Stimulated activated CD4-positive, alpha-beta T cell treated with anti-CD3 and anti-CD28 coated beads, Interleukin-15, amount 100 ng/mL, for 24 hours (primary cell): ENCODE measurements at places on chromosomes 4 and X.
A peak's percentile ranks its signal among the peaks of the same experiment; 100 is the strongest.

- DNase-seq: peak; percentile 21
Observed at GRCh38 chrX:39907964-39908661, 189.6 kb downstream of the BCOR start.

GRCh38 chrX:17374619-17375366, at the start of gene NHS:
TSS of gene NHS (plus strand) at chrX:17375200. CDS start at chrX:17375758, 558 bp downstream.
- peak; percentile 33 for DNase-seq

- DNase-seq: peak; percentile 65
Observed at GRCh38 chrX:154541896-154542722, 4.5 kb downstream of the G6PD start.

DNA sequence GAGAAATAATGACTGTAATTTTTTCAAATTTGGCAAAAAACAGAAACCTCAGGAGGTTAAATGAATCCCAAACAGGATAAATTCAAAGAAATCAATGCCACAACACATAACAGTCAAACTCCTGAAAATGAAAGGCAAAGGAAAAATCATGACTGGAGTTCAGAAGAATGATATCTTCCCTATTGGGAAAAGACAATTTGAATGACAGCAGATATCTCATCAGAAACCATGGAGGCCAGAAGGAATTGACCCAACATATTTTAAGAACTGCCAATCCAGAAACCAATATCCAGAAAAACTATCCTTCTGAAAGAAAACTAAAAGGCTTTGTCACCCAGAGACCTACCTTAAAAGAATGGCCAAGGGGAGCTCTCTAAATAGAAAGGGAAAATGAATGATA, 40.1 kb upstream of the MAMLD1 start:
- DNase-seq: no peak

- DNase-seq: peak; percentile 4
Observed at GRCh38 chrX:101191217-101191750, 28.3 kb upstream of the DRP2 start.

DNA sequence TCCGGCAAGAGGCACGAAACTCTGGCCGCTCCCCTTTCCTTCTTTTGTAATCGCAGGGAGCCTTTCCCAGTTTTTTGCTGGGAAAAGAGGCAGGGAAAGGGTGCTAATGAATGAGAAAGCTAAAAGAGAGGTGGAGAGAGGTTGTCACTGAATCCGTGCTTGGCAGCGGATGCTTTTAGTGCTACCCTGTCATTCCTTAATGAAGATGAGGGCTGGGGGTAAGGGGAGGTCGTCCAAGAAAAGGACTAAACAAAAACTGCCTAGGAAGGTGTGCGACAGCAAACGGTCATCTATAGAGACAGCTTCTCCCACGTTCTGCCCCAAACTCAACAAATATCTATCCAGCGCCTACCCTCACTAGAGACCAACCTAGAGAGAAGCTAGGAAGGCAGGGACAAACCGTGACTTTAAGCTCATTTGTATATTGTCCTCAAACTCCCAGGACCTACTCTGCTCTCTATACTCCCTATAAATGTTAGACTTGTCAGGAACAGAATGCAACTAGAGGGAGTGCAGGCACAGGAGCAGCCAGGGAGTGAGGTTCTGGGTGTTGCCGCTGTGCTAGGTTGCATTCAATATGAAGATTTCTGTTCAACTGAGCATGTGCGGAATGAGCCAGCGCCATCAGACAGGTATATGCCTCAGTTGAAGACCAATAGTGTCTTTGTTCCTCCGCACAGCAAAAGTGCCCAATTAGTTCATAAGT, 777 bp upstream of the CASK start:
- DNase-seq: peak; percentile 37

DNA sequence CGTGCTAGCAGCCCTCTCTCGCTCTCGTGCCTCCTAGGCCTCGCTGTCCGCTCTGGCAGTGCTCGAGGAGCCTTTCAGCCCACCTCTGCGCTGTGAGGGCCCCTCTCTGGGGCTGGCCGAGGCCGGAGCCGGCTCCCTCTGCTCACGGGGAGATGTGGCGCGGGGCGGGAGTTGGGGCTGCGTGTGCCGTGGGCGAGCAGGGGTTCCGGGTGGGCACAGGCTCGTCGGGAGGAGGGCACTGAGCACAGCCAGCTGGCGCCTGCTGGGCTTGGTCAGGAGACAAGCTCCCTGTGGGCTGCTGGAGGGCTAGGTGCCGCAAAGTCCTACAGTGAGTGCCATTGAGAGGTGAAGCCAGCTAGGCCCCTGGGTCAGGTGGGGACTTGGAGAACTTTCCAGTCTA, 994.5 kb downstream of the C4orf33 start:
- no peak for DNase-seq

DNA sequence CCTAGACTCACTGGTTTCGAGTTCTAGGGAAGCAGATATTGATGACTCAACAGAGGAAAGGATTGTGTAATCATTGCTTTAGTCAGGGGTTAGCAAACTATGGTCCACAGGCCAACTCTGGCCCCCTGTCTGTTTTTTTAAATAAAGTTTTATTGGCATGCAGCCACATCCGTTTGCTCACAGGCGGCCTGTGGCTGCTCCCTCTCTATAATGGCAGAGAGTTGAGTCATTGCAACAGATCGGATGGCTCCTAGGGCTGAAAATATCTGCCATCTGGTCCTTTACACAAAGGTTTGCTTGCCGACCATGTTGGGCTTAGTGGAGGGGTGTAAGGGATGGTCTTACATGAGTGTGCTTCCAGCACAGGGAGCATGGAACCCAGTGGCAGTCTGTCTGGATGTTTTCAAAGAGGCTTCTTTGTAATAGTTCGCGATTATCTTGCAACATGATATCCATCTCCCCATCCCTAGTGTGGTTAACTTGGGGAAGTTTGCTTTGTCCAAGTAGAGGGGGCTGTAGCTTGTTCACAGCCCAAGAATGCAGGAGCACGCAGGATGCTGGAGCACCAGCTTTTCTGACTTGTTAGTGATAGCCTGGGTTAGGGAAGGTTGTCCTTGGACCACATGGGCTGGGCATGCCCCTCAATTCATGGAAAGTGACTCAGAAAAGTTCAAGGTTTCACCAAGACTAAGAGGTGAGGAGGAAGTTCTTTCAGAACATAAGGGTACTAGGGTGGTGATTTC, 59.3 kb upstream of the CLDN34 start:
- DNase-seq: no peak

GRCh38 chr4:101000496-101000895, 346.8 kb downstream of the PPP3CA start:
- no peak for DNase-seq

DNA sequence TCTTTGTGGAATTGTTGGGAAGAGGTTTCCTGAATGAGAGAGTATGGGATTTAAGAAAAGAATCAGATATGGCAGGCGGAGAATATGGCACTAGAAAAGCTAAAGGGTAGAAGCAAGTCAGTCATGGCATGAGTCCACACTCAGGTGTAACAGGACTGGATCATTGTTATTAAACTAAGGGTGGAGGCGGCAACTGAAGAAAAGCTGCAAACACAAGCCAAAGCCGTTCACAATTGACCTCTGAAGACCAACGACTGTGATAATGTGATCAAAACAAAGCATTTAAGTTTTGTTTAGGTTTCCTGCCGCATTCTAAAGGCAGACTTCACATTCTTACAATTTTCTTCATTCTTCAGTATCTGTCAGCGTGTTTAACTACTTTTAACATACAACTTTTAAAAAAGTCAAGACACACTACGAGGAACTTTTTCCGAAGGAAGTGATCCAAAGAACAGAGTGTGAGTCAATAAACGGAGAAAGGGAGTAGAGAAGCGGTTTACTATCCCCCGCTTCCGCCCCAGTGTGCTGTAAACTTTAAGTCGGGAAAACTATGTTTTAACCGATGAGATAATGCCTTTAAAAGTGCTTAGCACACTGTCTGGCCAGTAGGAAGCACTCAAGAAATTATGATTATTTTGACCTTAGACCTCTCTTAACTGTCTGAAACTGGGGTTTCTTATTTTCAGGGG, 909 bp upstream of the SLAIN2 start:
- DNase-seq: peak; percentile 34

- peak; percentile 70 for DNase-seq
Observed at GRCh38 chrX:41265615-41266014, 68.3 kb upstream of the DDX3X start.

GRCh38 chr4:125750399-125750798, 435.6 kb downstream of the FAT4 start:
- no peak for DNase-seq

GRCh38 chrX:5876984-5877596, 351.6 kb downstream of the NLGN4X start:
- DNase-seq: no peak

DNA sequence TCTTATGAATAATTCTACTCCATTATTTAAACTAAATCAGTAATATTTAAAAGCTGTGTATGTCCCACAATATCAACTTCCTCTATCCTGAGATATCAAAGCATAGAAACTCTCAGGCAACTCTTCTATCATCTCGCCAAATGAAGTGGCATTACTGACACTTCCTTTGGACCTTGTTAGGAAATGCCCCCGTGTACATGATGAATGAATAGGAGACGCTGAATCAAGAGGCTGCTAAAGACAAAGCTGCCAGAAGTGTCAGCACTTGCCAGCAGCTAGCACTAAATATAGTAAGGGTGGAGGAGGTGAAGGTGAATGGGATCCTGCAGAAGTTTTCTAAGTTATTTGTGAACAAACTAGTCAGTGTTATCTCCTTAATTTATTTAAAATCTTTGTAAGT, 99.5 kb upstream of the BLTP1 start:
- DNase-seq: no peak

DNA sequence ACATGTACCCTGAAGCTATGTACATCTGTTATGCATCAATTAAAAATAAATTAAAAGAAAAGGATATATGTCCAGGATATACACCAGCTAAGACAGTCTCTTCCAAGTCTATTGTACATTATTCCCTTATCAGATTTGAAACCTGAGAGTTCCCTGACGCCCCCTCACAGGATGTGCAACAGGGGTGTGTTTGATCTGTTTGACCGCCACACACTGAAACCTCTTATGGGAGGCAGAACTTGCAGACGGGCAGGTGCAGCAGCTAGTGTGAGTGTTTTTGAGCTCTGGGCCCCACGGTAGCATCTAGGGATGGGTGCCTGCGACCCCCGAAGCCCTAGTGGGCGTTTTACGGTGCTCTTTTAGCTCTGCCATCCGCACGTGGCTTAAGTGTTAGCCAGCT, 4.7 kb downstream of the XG start:
- DNase-seq: no peak

- DNase-seq: no peak
Observed at GRCh38 chr4:61517144-61517543, 317.0 kb downstream of the ADGRL3 start.

GRCh38 chr4:185341377-185341776, 54.3 kb downstream of the LRP2BP start:
- DNase-seq: no peak

- no peak for DNase-seq
Observed at GRCh38 chr4:23654791-23655190, 235.1 kb downstream of the PPARGC1A start.

DNA sequence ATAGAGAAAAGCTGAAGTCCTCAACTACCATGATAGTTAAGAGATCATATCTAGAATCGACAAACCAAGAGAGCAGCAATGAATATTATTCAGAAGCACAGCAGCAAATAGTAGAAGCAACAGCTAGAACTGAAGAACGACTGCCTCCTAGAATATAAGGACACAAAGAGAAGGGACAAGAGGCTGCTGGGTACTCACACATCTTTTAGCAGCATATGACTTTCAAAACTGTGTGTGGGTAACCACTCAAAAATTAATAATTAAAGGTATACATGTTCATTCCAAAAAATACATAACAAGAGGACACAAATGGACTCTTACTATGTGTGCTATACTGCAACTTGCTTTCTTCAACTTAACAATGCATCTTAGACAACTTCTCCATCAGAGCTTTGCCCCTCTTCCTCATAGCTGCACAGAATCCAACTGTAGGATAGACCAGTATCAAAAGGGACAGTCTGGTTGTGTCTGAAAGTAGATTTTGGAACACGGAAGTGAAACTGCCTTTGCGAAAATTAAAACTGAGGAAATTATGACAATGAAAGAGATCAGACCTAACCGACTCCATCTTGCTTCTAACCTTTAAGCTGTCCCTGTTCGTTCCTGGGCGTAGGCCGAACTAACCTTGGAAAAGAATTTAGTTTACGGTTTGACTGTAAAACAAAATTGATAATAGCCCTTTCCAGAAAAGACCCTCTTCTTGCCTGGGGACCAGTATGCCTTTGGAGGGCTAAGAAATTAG, 125.7 kb downstream of the SH3KBP1 start:
- DNase-seq: no peak

DNA sequence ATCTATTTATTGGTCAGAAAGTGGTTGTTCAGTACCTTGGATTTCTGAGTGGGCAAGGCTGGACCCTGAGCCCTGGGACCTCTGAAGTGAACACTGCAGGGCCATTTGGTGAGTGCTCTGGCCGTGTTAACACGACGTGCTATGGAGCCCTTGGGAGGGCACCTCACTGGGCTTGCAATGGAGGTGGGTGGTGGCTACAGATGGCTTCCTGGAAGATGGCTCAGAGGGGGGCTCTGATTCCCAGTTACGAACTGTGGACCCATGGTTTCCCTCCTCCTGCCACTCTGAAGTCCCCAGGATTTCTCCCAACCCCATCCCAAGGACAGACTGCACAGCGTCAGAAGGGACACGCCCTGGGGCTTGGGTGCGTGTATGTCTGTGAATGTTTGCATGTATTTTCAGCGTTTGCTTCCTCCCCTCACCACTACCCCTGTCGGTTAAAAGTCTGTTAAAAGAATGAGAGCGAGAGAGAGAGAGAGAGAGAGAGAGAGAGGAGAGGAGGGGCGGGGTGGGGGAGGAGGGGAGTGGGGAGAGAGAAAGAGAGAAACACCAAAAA, 3.7 kb upstream of the RHOH start:
- DNase-seq: no peak

DNA sequence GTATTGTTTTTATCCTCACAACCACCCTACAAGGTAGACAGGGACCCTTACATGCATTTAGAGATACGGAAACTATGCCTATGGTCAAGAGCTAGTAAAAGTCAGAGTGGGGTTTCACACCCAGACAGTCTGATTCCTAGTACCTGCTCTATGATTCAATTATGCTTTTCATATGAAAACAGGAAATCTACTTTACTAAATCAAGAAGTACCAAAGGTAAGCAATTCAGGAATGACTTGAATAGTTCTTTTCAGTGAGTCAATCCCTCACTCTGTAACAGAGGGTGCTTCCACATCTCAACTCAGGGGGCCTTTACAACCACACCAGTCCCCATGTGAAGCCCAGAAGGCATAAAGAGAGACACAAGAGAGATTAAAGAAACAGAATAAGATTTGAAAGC, 191.4 kb downstream of the PPP3CA start:
- DNase-seq: peak; percentile 25

- DNase-seq: no peak
Observed at GRCh38 chr4:1472911-1473518, 66.8 kb upstream of the NKX1-1 start.

DNA sequence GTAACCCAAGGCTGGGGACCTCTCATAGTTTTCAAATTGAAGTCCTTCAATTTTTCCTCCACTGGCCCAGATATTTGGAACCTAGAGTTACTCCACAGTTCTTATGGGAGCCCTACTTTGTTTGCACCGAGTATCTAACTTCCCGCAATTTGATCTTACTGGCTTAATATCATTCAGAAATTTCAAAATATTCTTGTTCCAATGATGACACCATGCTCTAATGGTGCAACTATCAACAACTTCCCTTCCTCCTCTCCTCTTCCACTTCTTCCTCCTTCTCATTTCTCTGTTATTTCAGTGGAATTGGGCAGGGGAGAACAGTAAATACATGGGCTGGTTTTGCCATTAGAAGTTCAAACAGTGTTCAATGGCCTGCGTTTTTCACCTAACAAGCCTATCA, 20.2 kb downstream of the PDCL2 start:
- no peak for DNase-seq

- no peak for DNase-seq
Observed at GRCh38 chr4:24473309-24473721, 111.0 kb downstream of the DHX15 start.
